Osteocyte (in vitro differentiated cells): ENCODE measurements at places on chromosomes 13 and 19. TPM values are rescaled to one million over a fixed set of nuclear protein-coding genes. Genes with fewer than 3 reads are reported as not detected.

Gene PLK5
- total RNA-seq: 0.54 TPM in 1 of 2 replicates, not detected in the other

Gene PTGER1
- total RNA-seq: 1.0 and 1.6 TPM in 2 replicates

Gene EPSTI1
- 10.5 and 13.2 TPM in 2 replicates for total RNA-seq

Gene EFNA2
- total RNA-seq: 3.8 and 4.2 TPM in 2 replicates

Gene OVOL3
- total RNA-seq: not detected in 2 replicates

Gene RNF113B
- not detected in 2 replicates for total RNA-seq

Gene CEACAM4
- total RNA-seq: not detected in 2 replicates

Gene ZNF565
- 6.6 and 7.8 TPM in 2 replicates for total RNA-seq

Gene ZNF850
- 2.8 and 3.6 TPM in 2 replicates for total RNA-seq

Gene DMKN
- not detected in 2 replicates for total RNA-seq

Gene C13orf42
- not detected in 2 replicates for total RNA-seq

Gene WDR88
- total RNA-seq: not detected in 2 replicates

Gene CEACAM20
- not detected in 2 replicates for total RNA-seq

Gene PNMA8B
- 2.5 TPM in 2 replicates for total RNA-seq

Gene C19orf18
- 1.4 and 1.8 TPM in 2 replicates for total RNA-seq

Gene U2AF2
- total RNA-seq: 174 and 189 TPM in 2 replicates

Gene CLEC17A
- not detected in 2 replicates for total RNA-seq

Gene JUND
- total RNA-seq: 203 and 241 TPM in 2 replicates

Gene IGSF23
- not detected in 2 replicates for total RNA-seq

Gene CAMSAP3
- 0.57 and 1.1 TPM in 2 replicates for total RNA-seq

Gene RNF17
- not detected in 2 replicates for total RNA-seq

Gene RHPN2
- total RNA-seq: 4.0 and 4.9 TPM in 2 replicates

Gene CNFN
- total RNA-seq: not detected in 2 replicates

Gene LGALS7
- not detected in 2 replicates for total RNA-seq

Gene KLF5
- total RNA-seq: 2.1 and 2.6 TPM in 2 replicates
